CD4-positive, alpha-beta T cell treated with Interleukin-17A for 1 hour (primary cell): ENCODE measurements at places on chromosomes 16 and 17.

- no peak for DNase-seq
These were observed 2.5 kb downstream of the ARHGAP27 start for GRCh38 chr17:45430006-45430737.

- no peak for DNase-seq
These were observed 60.3 kb downstream of the GRIN2A start for GRCh38 chr16:10121897-10122425.

GRCh38 chr17:5759501-5759925 is 175.2 kb upstream of the NLRP1 start:
- no peak for DNase-seq

GRCh38 chr17:77470800-77471733 is 330.3 kb downstream of the SEC14L1 start:
- no peak for DNase-seq

- no peak for DNase-seq
These were observed 94.8 kb downstream of the RMI2 start for GRCh38 chr16:11439790-11440656.

- peak; percentile 7 for DNase-seq
These were observed 94.2 kb downstream of the NTN1 start for GRCh38 chr17:9115214-9116191.

DNA sequence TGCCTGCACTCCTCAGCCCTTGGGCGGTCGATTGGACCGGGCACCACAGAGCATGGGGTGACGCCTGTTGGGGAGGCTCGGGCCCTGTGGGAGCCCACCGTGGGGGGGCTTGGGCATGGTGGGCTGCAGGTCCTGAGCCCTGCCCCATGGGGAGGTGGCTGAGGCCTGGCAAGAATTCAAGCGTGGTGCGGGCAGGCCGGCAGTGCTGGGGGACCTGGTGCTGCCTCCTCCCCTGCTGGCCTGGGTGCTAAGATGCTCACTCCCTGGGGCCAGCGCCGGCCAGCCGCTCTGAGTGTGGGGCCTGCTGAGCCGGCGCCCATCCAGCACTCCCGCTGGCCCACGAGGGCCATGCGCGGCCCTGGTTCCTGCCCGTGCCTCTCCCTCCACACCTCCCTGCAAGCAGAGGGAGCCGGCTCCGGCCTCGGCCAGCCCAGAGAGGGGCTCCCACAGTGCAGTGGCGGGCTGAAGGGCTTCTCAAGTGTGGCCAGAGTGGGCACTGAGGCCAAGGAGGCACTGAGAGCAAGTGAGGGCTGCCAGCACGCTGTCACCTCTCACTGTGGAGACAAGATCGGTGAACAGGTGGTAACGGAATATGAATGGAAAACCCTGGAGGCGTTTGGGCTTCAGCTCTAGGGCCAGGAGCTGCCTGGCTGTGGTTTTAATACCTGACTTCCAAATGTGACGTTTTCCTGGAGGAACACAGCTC is 28.5 kb downstream of the ST6GALNAC1 start:
- no peak for DNase-seq

DNA sequence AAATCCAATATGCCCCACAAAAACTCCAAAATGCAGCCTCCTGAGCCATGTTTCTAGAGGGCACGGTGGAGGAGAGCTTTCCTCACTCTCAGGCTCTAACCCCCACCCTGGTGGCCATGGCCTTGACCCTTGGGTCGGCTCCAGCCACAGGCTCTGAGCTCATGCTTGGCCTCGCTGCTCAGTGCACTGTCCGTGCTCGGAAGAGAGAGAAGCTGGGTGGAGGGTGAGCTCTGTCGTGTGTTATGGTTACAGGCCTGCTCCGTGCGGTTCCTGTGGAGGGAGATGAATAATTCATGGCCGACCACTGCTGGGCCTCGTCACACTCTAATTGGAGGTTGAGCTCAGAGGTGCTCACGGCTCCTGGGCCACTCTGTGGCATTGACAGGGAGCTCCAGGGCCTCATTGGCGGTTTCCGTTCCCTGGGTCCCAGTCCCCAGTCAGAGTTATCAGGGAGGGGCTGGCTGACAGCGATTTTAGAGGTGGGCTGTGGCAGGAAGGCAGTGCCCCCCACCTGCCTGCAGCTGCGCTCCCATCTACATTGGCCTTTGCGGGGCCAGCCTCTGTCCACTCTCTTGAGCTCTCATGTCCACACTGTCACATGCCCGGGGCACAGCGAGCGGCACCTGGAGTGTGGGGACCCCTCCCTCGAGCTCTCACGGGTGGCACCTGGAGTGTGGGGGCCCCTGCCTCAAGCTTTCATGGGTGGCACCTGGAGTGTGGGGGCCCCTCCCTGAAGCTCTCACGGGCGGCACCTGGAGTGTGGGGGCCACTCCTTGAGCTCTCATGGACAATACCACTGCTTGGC is 24.9 kb downstream of the ACSF3 start:
- no peak for DNase-seq

GRCh38 chr17:28812748-28813377 is 29.7 kb downstream of the FAM222B start:
- DNase-seq, result peak; percentile 70

- DNase-seq, result no peak
These were observed 100.7 kb downstream of the MARF1 start for GRCh38 chr16:15542261-15542660.

GRCh38 chr16:8522757-8523156 is 67.6 kb downstream of the TMEM114 start:
- DNase-seq, result no peak

- no peak for DNase-seq
These were observed 84.5 kb downstream of the SOX9 start for GRCh38 chr17:72205357-72205756.

- DNase-seq, result no peak
These were observed 149.6 kb downstream of the KATNIP start for GRCh38 chr16:27699540-27699939.

GRCh38 chr16:54862529-54862928 is 68.1 kb upstream of the IRX5 start:
- no peak for DNase-seq

GRCh38 chr16:4525634-4526277 is 12.8 kb downstream of the CDIP1 start:
- no peak for DNase-seq

DNA sequence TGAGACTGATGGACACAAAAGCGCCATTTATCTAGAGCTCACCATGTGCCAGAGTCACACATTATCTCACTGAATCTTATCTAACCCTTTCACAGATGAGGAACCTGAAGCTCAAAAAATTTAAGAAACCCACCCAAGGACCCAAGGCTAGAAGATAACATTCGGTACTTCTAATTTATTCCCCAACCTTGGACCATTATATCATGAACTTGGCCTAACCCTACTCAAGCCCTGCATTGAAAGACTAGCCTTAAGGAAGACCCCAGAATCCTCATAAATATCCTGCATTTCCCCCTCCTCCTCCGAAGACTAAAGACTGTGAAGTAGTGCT is 548 bp upstream of the DYNC1LI2 start:
- DNase-seq, result no peak

DNA sequence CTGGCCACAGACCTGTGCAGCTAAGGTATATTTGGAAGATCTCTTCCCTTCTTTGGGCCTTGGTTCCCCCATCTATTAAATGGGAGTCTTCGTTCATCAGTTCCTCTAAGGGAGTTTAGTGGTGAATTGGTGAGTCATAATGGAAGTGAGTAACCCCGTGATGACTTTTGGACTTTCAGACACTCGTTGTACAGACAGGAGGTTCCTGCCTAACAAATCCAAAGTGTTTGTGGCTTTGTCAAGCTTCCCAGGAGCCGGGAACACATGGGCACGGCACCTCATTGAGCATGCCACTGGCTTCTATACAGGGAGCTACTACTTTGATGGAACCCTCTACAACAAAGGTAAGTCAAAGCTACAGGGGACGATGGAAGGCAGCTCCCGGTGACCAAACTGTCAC is 40.4 kb downstream of the WSCD1 start:
- DNase-seq, result no peak

GRCh38 chr16:57663917-57664661 is 4.0 kb upstream of the ADGRG3 start:
- no peak for DNase-seq

DNA sequence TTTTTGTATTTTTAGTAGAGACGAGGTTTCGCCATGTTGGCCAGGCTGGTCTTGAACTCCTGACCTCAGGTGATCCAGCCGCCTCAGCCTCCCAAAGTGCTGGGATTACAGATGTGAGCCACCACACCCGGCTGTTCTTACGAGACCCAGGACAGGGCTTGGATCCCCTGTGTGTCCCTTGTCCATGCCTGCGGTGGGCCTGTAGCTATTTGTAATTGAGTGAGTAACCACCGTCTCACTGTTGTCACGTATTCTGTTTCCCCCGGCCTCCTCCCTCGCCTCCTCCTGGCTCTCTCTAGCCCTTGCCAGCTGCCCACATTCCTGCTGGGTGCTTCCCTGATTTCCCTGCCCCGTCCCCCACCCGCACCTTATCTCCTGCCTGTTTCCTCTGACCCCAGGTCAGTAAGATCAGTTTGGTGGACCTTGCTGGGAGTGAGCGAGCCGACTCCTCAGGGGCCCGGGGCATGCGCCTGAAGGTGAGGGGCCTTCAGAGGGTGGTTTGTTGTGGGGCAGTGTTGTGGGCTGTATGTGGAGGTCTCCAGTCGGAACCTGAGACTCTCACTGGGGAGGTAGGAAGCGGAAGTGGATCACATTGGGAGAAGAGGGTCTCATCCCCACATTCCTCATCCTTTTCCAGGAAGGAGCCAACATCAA is 5.6 kb downstream of the KIF1C start:
- no peak for DNase-seq

DNA sequence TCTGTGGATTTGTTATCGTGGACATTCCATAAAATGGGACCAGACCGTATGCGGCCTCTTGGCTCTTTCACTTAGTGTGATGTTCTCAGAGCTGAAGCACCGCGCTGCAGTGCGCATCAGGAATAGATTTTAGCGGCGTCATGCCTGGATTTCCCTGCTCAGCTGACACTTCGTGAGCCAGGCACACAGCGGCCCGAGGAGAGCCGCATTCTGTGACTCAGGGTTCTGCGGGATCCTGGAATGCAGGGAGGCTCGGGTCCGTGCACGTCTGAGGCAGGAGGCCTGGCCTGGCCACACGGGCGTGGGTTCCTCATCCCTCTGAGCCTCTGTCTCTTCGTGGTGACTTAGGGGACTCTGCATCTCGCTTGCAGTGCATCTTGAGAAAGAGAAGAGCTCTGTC is 13.4 kb downstream of the CBFA2T3 start:
- no peak for DNase-seq

- DNase-seq, result no peak
These were observed 4.3 kb downstream of the UBE2G1 start for GRCh38 chr17:4362141-4362540.

GRCh38 chr17:79150035-79150733 is 75.6 kb downstream of the ENGASE start:
- no peak for DNase-seq

DNA sequence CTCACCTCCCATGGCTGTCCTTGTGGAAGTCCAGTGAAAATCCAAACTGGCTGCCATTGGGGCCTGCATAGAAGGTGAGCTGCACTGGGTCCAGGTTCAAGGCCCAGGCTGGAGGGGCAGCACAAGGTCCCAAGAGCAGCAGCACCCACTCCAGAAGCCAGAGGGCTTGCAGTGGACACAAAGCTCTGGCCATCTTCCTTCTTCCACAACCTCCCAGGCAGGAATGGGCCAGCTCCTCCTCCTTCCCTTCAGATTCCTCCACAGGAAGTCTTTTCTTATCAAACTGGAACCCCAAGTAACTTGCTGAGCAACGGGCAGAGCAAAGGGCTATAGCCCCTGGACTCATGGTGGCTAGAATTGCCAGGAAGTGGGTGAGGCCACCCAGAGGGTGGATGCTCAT is at the start of gene ITGA2B:
Gene ITGA2B (minus strand): TSS at position 369 of the 400 bp plus-strand sequence. CDS start 176 bp downstream, at position 193.
- no peak for DNase-seq

- DNase-seq, result no peak
These were observed 371.5 kb downstream of the KIF2B start for GRCh38 chr17:54194268-54194667.

DNA sequence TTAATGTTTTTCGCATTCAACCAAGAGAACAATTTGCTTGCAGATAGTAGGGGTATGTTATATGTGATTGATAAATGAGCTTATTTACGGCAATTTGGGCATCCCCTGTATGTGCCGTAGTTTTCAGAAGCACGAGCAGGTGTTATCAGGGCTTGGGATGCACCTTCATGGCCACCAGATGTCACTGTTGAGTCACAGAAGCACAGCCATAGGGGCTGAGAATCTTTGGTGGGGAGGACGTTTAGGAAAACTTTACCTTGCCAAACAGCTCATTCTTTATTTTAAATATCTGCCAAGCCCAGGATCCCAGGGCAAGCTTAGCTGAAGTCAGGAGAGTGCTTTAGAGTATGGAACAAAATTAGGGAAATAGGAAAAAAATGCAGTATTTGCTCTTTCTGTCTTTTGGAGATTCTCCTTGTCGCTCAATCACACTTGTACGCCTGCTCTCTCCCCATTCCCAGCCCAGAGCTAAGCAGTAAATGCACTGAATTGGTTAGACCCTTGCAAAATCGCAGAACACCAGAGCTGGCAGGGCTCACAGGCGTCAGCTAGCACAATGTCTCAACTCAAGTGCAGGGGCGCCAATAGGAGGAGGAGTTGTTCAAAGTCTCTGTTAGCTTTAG is 93.6 kb upstream of the MPHOSPH6 start:
- peak; percentile 61 for DNase-seq

- DNase-seq, result no peak
These were observed 78.0 kb downstream of the MAP2K6 start for GRCh38 chr17:69492410-69493071.

- DNase-seq, result no peak
These were observed 12.4 kb downstream of the MLYCD start for GRCh38 chr16:83911290-83911689.

- no peak for DNase-seq
These were observed 36.0 kb downstream of the SOCS3 start for GRCh38 chr17:78323826-78324390.

DNA sequence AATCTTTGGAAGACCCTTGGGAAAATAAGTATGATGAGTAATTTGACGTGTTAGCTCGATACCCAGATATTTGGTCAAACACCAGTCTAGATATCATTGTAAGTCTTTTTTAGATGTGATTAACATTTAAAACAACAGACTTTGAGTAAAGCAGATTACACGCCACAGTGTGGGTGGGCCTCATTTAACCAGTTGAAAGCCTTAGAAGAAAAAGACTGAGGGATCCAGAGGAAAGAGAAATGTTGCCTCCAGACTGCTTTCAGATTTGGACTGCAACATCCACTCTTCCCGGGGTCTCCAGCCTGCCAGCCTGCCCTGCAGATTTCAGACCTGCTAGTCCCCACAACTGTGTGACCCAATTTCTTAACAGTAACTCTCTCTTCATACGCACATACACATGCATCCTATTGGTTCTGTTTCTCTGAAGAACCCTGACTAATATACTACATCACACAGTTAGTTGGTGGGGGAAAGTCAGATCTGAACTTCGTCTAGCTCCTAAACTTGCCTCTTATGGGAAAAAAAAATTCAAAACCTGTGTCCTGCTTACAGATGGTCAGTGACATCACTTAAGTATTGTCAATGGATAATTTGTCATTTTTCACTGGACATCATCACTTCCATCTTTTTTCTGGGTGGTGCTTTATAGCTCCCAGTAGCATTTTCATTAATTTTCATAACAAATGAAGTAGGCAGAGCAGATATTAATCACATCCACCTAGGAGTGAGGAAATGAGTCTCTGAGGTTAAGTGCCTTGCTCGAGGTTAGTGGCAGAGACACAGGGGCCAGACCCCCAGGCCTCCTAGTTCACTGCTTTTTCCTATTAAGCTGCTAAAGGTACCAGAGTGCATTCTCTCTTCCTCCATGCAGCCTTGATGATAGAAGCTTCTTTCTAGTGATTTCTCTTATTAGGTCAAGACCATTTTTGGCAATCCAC is 107.7 kb upstream of the TOB1 start:
- DNase-seq, result no peak

GRCh38 chr17:51124640-51125503 is 4.2 kb upstream of the SPAG9 start:
- DNase-seq, result no peak
